ENCODE measurements at places on chromosomes 13 and 19.
A peak's percentile ranks its signal among the peaks of the same experiment; 100 is the strongest.

DNA sequence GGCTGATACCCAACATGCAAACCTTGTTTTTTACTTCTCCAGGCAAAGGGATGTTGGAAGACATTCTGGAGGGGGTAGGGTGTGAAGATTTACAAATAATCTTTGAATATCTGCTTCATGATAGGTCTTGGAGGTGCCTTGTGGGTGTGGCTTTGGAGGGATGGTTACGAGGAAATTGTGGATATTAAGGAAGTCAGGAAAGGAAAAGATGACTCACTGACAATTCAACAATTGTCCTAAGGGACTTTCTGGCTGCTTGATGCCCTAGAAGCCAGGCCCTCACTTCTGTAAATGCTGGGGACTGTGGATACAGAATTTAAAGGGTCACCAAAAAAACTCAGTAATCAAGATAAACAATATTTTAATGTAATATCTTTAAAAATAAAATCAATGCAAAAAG is 37.4 kb upstream of the ZNF527 start:
- no peak for DNase-seq

GRCh38 chr19:750640-751423 is at the start of gene MISP:
TSS of gene MISP (plus strand) at chr19:751112. CDS start at chr19:756947, 5,835 bp downstream.
- DNase-seq = peak; percentile 90

DNA sequence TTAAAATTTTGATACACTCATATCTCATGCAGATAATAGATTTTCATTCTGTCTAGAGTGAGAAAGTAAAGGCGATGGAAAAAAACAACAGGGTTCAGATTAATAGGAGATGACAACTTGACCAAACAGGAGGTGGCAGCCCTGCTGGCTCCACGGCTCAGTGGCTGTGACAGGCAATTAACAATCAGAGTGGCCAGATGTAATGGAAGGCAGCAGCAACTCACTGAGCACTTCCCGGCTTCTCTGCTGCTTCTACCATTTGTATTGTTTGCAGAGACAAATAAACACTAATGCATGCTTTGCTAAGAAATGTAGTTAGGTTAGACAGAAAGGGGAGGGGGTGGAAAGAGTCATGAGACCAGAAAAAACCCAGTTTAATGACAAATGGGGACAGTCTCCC is 473.0 kb upstream of the SLC10A2 start:
- DNase-seq = peak; percentile 81

DNA sequence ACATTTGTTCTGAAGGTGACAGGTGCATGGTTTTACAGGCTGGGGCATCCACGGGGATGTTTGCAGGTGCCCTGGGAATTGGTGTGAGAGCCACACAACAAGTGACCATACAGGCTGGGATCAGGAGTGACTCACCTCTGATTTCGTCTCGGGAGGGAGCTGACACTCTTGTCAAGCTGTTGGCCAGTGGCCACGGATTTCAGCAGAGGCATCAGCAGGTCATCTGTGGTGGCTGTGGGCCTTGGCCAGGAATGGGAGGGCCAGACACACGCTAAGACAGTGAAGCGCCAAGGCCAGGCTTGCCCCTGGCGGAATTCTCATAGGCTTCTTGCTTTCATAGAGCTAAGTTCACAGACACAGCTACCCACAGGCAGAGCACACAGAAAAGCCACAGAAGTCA is 108.6 kb downstream of the HSPH1 start:
- no peak for DNase-seq

DNA sequence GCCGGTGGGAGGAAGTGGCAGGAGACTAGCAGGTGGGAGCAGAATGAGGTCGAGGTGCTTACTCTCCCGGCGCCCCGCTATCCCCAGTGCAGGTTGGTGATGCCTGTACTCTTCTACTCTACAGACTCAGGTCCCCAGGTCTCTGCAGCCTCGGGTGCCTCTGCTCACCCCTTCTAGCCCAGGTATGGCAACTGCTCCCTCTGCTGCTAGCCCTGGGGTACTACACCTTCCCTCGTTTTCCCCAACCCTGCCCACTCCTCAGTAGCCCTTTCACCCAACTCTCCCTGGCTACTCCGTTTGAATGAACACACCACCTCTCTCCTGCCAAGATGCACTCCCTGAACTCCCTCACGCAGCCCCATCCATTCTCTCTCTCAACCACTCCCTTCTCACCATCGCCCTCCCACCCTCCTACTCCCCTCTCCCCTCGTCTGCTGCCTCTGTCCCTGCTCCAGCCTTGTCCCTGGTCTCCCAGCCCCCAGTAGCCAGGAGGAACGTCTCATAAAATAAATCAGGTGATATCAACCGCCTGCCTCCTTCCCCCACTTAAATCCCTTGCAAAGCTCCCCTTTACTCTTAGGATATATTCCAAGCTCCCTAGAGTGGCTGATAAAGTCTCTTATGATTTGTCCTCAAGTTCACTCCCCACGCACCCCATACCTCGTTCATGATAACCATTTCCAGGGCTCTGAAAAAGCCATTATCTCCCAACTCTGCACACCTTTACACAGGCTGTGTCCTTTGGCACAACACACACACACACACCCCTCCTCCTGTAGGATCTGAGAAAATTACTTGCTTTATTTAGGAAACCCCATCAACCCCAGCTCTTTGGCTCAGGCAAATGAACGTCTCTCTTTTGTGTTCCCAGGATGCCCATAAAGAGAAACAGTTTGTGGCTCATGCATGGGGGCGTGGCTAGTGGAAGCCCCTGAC is 8.2 kb upstream of the MEIS3 start:
- DNase-seq = peak; percentile 45

GRCh38 chr13:84903391-84903790 is 895.8 kb downstream of the SLITRK6 start:
- no peak for DNase-seq

DNA sequence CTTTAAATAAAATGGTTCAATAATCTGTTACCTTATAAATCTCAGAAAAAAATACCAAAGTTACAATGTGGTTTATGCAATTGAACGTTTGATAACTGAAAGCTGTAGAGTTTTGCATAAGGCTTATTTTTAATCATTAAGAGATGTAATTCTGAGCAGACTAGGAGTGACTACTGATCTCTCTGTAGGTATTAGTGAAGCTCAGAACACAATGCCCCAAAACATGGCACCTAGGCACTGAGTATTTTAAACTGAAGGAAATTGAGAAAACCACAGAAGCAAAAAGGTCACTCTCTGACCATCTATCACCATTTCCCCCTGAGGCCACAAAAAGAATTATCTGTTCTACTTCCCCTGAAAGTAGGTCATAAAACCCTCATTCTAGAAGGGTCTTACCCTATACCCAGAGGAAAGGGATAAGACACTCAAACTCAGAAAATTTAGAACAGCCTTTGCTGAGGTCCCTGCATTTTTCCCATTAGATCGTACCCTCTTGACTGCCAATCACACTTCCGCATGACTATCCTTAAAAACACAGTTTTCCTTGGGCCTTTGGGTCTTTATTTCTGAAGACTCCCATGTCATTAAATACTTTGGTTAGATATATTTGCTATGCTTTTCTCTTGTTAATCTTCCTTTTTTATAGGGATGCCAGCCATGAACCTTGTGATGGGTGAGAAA is 158.1 kb downstream of the PCDH9 start:
- DNase-seq = no peak

DNA sequence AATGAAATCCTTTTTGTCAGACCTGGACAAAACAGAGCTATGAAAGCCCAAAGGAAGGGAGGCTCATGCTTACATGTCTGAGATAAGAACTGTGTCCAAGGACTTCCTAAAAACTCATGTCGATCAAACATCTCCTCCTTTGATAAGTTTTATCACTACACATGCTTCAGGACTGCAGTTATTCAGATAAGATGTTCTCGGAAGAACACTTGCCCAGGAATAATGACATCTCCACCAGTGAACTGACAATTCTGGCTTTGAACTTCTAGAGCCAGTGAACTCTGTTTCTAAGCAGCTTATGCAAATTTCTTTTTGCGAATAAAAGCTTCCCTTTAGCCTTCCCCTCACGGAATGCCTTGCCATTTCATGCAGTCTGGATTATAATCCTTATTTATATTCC is 561.6 kb downstream of the TBC1D4 start:
- DNase-seq = no peak

GRCh38 chr19:4368128-4368820 is 24.9 kb downstream of the MPND start:
- DNase-seq = no peak

GRCh38 chr19:27674701-27675100 is 1538.2 kb downstream of the UQCRFS1 start:
- DNase-seq = no peak

- DNase-seq = no peak
Observed at GRCh38 chr13:100088273-100088643, 635 bp upstream of the PCCA start.

- DNase-seq = no peak
Observed at GRCh38 chr19:50983625-50984292, at the start of gene KLK7. TSS of gene KLK7 (minus strand) at chr19:50983917. CDS start at chr19:50982399, 1,518 bp downstream.

DNA sequence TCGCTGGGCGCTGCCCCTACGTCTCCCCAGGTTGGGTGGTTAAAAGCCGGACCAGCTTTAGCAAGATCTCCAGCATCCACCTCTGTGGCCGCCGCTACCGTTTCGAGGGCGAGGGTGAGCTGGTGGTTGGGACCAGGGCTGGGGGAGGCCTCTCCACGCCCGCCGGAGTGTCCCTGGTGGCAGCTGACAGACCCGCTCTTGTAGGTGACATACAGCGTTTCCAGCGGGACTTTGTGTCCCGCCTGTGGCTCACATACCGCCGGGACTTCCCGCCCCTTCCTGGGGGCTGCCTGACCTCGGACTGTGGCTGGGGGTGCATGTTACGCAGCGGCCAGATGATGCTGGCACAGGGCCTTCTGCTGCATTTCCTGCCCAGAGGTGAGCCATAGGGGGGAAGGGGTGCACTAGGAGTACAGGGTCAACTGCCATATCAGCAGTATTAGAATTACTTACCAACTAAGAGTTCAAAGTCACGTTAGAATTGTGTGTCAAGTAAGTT is 1.1 kb downstream of the ATG4D start:
- no peak for DNase-seq

DNA sequence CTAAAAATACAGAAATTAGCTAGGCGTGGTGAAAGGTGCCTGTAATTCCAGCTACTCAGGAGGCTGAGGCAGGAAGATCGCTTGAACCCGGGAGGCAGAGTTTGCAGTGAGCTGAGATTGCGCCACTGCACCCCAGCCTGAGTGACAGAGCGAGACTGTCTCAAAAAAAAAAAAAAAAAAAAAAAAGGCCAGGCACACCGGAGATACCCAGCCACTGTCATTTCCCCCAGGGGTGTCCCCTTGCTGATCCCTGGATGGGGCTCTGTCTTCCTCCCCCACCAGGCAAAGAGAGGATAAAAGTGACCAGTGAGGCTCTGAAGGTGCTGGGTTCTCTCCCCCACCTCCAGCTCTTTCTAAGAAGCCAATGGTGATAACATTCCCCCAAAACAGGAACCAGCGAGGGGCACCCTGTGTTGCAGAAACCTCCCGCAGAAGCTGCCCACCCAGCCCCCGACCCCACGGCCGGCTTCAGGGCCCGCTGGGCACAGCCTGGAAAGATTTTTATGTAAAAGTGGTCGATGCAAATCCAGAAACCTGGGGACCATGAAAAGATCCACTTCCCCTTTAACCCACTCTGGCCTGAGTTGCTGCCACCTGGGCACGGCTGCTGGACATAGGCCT is 61.4 kb upstream of the KLF2 start:
- DNase-seq = no peak

DNA sequence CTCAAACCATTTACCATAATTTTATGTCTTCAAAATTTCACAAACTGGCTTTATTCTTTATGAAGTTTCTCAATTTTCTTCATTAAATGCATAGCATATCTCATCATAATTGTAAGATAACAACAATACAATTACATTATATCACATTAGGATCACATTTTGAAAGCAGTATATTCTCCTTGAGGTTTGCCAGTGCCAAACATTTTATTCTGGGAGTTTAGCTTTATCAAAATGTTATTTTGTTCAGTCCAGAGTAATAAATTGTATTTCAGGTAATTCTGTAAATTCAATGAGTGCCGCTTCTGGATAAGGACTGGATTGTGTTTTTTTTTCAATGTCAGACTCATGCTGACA is 234.6 kb upstream of the MIR17HG start:
- DNase-seq = no peak

DNA sequence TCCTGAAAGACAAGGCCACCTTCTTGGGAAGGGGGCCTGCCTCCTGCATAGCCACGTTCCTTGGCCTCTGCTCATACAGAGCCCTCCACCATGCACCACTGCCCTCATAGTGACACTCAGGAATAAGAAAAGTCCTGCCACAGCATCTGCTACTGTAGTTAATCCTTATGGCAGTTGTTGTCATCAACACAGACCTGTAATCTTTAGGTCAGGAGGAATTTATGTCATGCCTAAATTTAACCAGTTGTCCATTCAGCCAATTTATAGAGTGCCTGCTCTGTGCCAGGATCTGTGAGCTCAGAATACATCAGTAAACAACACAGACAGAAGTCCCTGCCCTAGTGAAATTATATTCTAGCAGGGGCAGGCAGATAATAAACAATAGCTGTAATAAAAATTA is 44.4 kb downstream of the FAM124A start:
- DNase-seq = no peak

GRCh38 chr13:112032186-112032993 is 34.6 kb upstream of the SOX1 start:
- no peak for DNase-seq

DNA sequence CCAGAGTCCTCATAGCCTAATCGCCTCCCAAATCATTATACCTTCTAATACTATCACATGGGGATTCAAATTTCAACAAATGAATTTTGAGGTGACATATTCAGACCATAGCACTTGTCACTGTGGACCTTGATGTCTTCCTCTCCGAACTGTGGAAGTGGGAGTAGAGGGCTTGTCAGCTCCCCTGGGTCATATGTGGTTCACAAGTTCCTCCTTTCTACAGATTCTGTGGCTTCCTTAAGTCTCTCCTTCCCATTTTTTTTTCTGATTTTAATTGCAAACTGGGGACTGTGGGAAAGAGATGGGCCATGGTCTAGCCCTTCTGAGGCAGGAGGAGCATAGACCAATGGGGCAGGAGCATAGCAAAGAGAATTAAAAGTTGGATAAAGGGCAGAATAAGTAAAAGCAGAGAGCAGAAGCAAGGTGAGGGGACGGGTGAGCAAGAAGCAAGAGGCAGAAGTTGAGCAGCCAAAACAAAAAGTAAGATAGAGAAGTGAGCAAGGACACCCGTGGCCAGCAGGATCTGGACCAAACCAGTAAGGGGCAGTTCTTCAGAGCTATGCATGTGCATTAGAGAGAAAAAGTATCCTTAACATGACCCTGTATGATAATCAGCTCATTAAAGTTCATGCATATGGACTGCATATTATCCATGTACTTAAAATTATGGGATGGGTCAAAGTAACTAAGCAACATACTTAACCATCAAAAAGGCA is 2.6 kb upstream of the SIGLEC7 start:
- no peak for DNase-seq

GRCh38 chr19:48568345-48568886 is 16.4 kb downstream of the SULT2B1 start:
- DNase-seq = no peak

- DNase-seq = no peak
Observed at GRCh38 chr19:41322451-41322850, 12.5 kb downstream of the CCDC97 start.

- peak; percentile 7 for DNase-seq
Observed at GRCh38 chr13:42574011-42574410, at the start of gene TNFSF11. TSS of gene TNFSF11 (plus strand) at chr13:42574152. CDS start at chr13:42574304, 152 bp downstream.

- peak; percentile 79 for DNase-seq
Observed at GRCh38 chr13:112510002-112510780, 77.8 kb downstream of the TUBGCP3 start.
